ENCODE measurements at places on chromosomes 6 and 20.
A peak's percentile ranks its signal among the peaks of the same experiment; 100 is the strongest.

DNA sequence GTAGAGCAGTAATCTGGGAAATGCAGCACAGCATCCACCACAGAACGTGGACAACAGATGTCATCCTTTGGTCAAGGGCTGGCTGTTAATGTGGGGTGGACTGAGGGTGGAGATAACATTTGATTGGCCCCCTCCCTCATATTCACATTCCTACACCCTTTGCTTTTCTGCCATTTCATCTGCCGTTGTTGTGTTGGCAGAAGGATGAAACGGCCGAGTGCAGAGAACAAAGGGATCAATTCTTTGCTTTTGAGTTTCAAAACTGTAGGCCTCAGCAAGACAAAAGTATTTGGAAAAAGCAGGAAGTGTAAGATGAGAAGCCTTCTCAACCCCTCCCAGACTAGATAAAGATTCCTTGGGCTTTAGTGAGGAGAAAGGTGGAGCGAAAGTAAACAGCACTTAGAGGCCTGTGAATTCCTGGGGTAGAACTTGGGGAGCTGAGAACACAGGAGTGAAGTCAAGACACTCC is 74.2 kb upstream of the PHIP start:
- no peak for DNase-seq

DNA sequence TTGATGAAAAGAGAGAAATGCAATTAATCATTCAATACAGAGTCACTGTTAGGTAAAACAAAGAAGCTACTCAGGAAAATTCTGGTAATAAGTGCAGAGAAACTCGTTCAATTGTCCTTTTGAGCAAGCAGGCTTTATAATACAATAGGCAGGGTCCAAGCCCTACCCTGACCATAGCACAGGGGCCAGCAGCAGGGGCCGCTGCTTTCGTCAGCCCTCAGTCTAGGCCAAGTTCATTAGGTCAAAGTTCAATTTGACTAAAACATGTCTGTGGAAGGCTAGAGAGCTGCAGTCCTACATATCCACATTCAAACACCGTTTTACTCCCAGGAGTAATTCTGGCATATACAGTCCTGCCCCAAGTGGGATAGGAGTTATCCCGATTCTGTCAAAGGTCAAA is 94.6 kb downstream of the BCAS1 start:
- DNase-seq: no peak

DNA sequence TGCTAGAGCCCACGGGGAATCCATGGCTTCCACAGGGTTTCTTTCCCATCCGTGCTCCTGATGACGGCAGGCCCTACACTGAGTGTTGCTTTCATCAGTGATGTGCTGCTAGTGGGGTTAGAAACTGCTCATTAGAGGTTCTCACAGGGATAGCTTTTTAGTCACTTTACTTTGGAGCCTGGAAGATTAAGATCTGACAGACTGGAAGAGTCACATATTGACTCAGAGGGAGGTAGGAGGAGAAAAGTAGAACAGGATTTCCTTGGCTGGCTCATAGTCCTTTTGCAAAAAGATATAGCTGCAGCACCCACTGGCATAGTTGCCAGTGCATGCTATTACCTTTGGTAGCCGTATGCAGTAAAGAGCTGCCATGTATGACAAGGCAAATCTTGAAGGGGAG is 890.3 kb downstream of the C6orf118 start:
- DNase-seq: no peak

- peak; percentile 94 for DNase-seq
Observed at GRCh38 chr20:50292591-50293283, 102.1 kb downstream of the CEBPB start.

DNA sequence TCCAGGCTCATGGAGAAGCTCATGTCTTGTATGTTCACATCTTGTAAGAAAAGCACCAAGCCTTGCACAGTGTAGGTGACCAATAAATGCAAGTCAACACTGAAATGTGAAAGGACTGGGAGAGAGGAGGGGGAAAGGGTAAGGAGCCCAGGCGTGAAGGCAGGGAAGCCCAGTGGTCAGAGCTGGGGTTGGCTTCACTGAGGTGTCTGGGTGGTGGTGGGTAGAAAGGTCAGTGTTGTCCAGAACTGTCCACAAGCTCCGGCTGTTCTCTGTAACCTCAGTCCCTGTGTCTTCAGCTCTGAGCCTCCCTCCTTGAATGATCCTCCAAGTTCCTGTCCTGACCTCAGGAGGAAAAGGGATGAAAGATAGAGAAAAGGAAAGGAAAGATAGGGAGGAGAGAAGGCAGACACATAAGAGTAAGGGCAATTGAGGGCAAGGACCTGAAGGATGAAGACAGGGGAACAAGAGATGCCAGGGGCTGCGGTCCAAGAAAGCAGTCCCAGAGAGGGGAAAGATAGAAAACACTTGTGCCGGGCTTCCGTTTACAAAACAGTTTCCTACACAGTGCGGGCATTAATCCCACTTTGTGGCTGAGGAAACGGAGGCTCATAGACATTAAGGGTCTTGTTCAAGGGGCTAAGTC is 2.4 kb upstream of the TNXB start:
- no peak for DNase-seq

GRCh38 chr20:6663751-6664388 is 103.6 kb upstream of the BMP2 start:
- no peak for DNase-seq

- DNase-seq: no peak
Observed at GRCh38 chr6:142975365-142975764, 30.4 kb upstream of the HIVEP2 start.

All from AG09309 (cell line).